ENCODE measurements at places on chromosomes 11 and 22.

DNA sequence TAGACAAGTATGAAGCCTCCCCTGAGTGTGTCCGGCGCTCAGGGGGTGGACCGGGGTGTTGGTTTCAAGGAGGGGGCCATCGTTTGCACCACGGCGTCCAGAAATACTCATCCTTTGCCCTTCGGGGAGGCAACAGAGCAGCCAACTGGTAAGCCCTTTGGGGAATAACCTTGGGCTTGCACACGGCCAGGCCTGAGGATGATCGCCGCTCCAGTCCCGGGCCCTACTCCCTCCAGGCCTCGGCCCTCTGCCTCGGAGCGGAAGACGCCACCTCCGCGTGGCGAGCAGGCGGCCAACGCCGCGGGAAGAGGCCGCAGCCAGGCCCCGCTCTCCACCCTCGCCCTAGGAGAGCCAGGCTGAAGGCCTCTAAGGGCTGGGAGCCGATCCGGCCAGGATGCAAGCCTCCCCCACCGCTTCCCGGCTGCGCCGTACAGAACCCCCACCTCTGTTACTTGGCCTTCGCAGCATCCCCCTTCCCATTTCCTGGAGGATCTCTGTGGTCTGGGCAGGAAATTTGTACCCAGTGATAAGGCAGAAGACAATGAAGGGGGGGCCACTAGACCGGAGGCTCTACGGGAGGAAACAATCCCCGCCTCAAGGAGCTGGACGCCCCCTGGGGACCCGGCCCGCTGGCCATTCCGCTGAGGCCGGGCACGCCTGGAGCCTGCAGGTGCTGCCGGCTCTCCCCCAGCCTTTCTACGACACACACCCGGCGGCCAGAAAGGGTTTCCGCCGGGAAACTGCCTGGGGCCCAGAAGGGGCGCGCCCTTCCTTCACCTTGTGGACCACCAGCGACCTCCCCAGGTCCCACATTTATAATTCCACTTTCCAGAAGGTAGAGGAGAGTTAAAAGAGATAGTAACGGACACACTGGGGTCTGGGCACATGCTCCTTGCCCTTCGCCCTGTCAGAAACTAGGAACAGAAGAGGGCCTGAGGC, 2.6 kb downstream of the ESAM start:
- DNase-seq: no peak

GRCh38 chr11:119258180-119258579, 52.0 kb downstream of the CBL start:
- no peak for DNase-seq

- DNase-seq: no peak
These were observed 181.2 kb downstream of the CSNK2A3 start for GRCh38 chr11:11171854-11172253.

DNA sequence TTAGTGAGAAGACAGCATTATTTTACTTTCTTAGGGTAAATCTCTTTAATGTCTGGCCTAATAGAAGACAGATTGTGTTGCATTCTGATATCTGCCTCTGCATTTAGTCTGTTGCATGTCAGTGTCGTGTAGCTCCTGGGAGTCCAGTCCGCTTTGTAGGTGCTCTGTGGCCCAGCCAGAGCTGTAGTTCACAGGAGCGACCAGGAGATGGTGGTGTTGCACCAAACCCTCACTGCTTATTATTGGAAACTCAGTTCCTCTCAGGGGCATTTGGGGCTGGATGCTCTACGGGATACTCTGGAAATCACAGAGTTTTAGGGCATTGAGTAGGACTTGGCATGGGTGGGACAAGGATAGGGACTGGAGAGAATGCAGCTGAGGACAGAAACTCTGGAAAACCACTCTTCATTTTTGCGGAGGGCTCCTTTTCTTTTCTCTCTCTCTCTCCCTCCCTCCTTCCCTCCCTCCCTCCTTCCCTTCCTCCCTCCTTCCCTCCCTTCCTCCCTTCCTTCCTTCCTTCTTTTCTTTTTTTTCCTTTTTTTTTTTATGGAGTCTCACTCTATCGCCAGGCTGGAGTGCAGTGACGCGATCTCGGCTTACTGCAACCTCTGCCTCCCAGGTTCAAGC, 21.7 kb downstream of the MIAT start:
- DNase-seq: peak; percentile 72

- no peak for DNase-seq
These were observed 864.2 kb downstream of the FAM181B start for GRCh38 chr11:81869351-81870065.

GRCh38 chr11:78860720-78861422, 286.2 kb upstream of the NARS2 start:
- no peak for DNase-seq

DNA sequence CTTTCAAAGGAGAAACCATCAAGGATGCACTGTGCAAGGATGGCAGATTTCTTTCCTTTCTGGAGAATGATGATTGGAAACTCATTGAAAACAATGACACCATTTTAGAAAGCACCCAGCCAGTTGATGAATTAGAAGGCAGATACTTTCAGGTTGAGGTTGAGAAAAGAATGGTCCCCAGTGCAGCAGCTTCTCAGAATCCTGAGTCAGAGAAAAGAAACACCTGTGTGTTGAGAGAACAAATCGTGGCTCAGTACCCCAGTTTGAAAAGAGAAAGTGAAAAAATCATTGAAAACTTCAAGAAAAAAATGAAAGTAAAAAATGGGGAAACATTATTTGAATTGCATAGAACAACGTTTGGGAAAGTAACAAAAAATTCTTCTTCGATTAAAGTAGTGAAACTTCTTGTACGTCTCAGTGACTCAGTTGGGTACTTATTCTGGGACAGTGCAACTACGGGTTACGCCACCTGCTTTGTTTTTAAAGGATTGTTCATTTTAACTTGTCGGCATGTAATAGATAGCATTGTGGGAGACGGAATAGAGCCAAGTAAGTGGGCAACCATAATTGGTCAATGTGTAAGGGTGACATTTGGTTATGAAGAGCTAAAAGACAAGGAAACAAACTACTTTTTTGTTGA, 9.8 kb downstream of the FAM111A start:
- DNase-seq: no peak

DNA sequence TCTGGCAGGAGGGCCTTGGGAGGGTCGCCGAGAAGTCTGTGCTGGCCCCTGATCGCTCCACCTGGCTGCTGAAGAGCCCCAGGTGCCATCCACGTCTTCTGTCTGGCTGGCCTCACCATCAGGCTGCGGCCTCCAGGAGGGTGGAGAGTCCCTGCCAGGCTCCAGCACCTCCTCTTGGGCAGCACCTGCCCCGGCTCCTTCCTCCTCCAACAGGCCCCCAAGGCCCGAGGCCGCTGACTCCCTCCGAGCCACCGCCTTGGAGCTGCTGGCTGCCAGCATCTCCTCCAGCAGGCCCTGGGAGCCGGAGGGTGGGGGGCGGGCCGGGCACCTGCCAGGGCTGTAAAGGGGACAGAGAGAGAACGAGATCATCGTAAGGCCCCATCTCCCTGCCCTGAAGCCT, 22.3 kb downstream of the TNKS1BP1 start:
- no peak for DNase-seq

DNA sequence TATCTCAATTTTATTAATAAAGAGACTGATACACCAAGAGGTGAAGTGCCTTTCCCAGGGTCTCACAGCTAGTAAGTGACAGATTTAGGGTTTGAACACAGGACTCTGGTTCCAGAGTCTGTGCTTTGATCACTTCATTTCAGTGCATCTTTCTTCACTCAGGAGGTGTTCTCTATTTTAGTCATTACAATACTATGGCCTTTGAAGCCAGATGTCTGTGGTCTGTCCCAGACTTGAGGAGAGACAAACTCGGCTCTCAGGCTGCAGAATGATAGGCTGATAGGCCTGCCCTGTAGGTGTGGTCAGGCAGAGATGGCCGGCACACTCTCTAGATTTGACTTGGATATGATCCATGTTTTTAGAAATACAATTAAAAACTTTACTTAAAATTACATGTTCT, 478.5 kb upstream of the CCDC90B start:
- no peak for DNase-seq

DNA sequence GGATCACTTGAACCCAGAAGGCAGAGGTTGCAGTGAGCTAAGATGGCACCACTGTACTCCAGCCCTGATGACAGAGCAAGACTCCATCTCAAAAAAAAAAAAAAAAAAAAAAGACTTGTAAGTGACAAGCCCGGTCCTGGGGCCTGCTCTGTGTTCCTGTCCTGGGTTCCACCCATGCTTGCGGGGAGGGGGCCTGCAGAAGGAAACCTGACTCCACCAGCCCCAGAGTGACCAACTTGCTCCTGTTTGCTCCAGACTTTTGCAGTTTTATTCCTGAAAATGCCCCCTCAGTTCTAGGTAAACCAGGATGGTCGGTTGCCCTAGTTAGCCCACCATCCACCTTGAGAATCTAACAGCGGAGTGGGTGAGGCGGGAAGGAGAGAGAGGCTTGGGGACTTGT, 10.1 kb upstream of the LRP5 start:
- no peak for DNase-seq

GRCh38 chr11:10476342-10476741, 21.3 kb downstream of the AMPD3 start:
- DNase-seq: no peak

DNA sequence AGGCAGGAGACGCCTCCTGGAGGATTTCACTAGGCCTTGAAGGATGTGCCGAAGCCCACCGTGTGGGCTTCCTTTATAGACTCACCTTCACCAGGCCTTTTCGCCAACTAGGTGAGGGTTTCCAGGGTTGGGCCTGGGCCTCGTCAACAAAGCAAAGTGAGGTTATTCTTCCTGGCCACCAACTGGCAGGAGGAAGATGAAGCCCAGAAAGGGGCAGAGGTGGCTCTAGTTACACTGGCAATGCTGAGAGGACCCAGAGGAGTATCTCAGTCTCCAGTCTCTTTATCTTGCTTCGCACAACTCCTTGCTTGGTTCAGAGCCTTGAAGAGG, 404 bp upstream of the RELT start:
- DNase-seq: no peak

DNA sequence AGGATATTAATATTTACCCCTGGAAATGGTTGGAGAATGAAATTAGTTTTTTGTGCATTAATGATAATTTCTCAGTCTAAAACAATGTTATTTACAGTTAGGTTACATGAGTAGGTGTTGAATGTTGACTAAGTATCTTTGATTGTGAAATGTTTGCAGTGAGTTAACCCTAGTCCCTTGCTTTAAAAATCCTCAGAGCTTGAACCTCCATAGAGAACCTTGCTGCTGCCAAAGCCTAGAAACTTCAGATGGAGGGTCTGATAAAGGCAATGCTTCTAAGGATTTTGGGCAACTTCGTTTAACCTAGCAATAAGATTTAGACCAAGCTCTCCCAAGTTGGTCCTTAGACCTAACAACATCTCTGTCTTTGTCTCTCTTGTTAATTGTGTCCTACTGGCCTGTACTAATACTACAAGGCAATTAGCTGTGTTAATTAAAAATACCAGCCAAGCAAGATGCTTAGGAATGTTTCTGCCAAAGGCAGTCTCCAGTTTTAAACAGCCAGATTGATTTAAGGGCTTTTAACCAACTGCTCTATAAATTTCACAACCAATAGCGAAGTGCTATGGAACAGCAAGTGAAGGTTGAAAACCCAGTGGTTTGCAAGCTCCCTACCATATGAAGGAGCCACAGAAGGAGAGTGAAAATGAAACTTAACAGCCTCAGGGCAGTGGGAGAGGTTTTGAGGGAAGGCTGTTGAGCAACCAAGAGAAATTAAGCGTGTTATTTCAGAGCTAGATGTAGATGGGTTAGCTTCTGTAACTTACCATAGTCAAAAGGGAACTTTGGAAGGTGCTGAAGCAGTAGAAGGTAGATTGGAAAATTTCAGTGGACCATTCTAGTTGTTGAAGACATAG, 295.9 kb upstream of the ANO5 start:
- no peak for DNase-seq

GRCh38 chr11:46050662-46051061, 70.6 kb downstream of the PHF21A start:
- DNase-seq: no peak

- no peak for DNase-seq
These were observed 14.4 kb downstream of the TUB start for GRCh38 chr11:8095371-8095770.

- DNase-seq: peak; percentile 78
These were observed 28.6 kb downstream of the LRP5 start for GRCh38 chr11:68340784-68341556.

GRCh38 chr11:96257972-96258934, 84.7 kb downstream of the MAML2 start:
- no peak for DNase-seq

DNA sequence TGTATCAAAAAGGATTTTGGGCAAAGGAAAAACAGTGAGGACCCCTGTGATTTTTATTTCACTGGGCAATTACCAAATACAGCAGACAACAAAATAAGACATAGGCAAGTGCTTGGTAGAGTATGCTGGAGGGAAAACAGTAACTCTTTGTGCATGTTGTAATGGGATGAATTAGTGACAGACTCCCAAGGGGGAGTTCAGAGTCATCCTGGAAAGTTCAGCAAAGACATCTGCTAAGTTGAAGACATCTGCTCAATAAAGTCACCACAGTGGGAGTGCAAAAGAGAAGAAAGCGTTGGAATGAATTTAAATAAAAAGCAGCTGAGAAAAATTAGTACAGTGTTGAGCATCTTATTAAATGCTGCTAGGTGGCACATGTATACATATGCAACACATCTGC, 378.8 kb upstream of the ISX start:
- DNase-seq: no peak

DNA sequence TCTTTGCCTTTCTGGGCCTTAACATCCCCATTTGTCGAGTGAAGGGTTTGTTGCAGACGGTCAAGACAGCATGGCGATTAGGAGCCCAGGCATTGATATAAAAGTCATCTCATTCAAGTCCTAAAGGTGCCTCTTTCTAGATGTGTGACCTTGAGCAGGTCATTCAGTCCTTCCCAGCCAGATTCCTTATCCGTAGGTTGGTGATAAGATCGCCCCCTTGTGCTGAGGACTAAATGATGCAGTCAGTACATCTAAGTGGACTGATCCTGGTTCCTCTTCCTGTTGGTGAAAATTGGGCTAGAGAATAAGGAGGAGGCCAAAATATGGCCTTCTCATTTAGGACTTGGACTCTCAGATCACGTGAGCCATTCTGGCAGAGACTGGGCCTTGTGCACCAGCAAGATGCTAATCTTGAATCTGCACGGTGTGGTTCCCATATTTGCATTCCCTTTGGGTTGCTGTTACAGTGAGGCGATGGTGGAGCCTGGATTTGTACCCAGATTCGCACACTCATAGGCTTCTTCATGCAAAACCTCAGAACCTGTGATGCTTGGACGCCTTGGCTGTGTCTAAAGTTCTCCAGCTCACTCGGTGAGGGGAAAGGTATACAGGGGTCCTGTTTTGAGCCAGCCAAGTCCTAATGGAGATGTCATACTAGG, 156.8 kb downstream of the MYO18B start:
- no peak for DNase-seq
